Activated CD8-positive, alpha-beta T cell treated with anti-CD3 and anti-CD28 coated beads, Interleukin-2, amount 10 ng/mL, durations not matched to agents 7 days and 5 days (primary cell): ENCODE measurements at places on chromosomes 13 and 19. TPM values are rescaled to one million over a fixed set of nuclear protein-coding genes. Genes with fewer than 3 reads are reported as not detected.
A peak's percentile ranks its signal among the peaks of the same experiment; 100 is the strongest.

The NDUFB7 gene
- 133 TPM for total RNA-seq

DNA sequence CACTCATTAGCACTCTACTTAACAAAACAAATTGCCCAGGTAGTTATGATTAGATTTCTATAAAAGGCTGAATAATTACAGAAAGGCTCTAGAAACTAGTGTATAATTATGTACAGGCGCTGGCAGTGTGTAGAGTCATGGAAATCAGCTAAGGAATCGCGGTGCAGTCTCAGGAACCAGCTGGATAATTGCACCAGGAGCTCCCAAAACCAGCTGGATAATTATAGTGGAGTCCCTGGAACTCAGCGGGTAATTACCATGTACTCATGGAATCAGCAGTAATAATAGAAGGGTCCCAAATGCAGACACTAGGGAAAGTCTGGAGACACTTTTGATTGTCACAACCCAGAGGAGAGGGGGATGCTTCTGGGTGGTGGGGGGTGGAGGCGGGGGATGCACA, 23.2 kb upstream of the TTYH1 start:
- H3K4me1 ChIP-seq = peaks cover 40% of the 10 kb centered on the region
- no peak overlapping the region for H3K27ac ChIP-seq

DNA sequence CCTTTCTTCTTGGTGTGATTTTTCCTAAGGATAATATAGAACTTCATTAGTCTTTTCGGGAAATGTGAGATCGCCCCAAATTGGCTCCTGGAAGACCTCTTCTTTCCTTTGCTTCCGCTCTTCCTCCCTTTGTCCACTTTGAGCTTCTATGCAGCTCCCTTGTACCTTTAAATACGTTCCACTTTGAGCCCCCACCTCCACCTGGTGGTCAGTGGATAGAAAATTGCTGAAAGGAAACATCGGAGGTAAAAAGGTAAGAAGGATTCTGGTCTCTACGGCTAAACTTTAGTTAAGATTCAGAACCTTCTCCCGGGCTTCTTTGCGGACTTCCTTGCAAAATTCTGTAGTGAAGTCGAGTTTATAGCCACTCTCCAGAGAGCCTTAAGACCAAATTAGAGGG, 55.0 kb upstream of the TM9SF2 start:
- no peak overlapping the region for H3K27ac ChIP-seq
- H3K4me1 ChIP-seq = peaks cover 4% of the 10 kb centered on the region
- H3K36me3 ChIP-seq = no peaks in the 10 kb centered on the region

GRCh38 chr19:8363803-8364771, at the start of gene ANGPTL4:
Gene ANGPTL4, plus strand, starts transcription at chr19:8364155. Its CDS starts 167 bp downstream, at chr19:8364322.
- DNase-seq = peak; percentile 65
- peak within 1 kb of the TSS; percentile 72 for H3K4me3 ChIP-seq
- H3K4me1 ChIP-seq = peaks cover 17% of the 10 kb centered on the region
- no peaks in the 10 kb centered on the region for H3K36me3 ChIP-seq

DNA sequence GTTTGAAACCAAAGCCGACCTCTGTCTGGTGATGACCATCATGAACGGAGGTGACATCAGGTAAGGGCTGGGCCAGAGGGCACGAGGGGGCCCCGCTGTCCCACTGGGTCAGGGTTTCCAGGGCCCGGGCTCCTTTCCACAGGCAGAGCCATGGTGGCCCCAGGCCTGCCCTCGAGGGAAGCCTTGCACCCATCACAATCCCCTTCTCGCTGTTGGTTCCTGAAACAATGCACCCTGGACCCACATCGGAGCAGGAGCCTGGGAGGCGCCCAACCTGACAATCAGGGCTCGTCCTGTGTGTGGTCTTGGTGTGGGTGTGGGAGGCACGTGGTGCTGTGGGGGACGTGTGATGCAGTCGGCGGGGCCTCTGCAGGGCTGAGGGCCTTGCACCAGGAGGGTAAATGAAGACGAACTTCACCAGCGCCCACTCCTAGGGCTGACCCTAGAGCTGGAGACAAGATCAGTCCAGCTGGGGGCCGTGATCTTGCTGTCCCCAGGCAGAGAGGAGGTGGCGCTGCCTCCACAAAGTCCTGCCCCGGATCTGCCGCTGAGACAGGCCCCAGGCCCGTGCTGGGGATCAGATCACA, 2.8 kb downstream of the GRK1 start:
- peaks cover 2% of the 10 kb centered on the region for H3K36me3 ChIP-seq
- H3K27me3 ChIP-seq = peaks cover 2% of the 10 kb centered on the region
- no peak for DNase-seq
- H3K4me1 ChIP-seq = no peaks in the 10 kb centered on the region

- H3K27ac ChIP-seq = no peak overlapping the region
- peaks cover 21% of the 10 kb centered on the region for H3K4me1 ChIP-seq
- peaks cover 4% of the 10 kb centered on the region for H3K36me3 ChIP-seq
- DNase-seq = no peak
These were observed 23.8 kb downstream of the LRFN3 start for GRCh38 chr19:35959968-35960320.
